ENCODE measurements at places on chromosomes 6 and 20.

DNA sequence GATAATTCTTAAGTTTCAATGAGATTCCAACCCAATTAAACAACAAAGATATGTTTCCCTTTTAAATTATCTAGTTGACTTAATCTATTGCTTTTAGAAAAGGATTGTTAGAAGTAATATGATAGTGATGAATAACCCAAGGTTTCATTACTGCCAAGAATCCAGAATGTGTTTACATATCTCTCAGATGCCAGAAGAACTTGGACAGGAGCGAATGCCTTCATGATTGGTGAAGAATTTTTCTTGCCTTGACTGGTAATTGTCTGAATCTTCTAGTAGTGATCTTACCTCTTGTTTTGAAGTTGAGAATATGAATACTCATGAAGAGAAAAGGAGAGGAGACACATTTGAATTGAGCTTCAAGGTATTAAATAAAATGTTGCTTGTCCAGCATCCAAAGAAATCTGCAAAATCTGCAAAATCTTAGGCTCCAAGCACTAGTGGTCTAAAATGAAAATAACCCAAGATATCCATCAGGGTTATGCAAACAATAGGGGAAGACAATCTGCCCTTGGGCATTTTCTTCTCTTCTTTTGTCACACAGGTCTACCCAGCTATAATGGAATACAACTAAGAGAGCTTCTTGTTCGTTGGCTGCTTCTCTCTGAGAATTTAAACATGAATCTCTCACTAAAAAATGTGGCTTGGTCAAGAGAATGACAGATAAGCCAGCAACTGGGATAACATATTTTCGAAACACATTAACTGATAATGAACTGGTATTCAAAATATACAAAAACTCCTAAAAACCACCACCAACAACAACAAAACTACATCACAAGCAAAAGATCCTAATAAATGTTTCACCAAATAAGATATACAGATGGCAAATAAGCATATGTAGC, 928.9 kb downstream of the EYS start:
- DNase-seq, result no peak

DNA sequence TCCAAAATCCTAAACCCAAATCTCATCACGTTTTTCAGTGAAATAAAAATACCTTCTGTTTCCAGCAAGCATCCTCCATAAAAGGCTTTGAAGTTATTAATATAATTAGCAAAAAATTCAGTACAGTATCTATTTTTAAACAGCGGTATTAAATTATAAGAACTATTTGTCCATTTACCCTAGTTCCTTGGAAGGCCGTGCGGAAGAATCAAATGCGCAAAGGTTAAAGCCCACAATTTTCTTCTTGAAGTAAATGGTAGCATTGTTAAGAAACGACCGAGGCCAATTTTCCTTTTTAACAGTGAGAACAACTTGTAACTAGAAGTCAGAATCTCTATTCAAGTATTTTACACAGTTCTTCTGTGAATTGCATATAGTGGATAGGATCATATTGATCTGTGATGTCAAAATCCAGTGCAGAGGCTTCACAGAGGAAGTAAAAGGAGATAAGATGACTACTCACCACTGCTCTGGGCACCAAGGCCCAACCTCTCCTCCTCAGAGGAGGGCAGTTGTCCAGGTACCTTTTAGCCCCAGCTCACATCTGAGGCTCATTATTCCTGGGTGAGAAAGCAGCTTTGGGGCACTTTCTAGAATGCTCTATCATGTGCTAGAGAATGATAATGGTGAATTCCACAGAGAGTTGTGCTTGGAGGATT, 36.3 kb downstream of the TNFAIP3 start:
- no peak for DNase-seq

- no peak for DNase-seq
Measured at GRCh38 chr6:41464481-41464880, 81.7 kb upstream of the FOXP4 start.

DNA sequence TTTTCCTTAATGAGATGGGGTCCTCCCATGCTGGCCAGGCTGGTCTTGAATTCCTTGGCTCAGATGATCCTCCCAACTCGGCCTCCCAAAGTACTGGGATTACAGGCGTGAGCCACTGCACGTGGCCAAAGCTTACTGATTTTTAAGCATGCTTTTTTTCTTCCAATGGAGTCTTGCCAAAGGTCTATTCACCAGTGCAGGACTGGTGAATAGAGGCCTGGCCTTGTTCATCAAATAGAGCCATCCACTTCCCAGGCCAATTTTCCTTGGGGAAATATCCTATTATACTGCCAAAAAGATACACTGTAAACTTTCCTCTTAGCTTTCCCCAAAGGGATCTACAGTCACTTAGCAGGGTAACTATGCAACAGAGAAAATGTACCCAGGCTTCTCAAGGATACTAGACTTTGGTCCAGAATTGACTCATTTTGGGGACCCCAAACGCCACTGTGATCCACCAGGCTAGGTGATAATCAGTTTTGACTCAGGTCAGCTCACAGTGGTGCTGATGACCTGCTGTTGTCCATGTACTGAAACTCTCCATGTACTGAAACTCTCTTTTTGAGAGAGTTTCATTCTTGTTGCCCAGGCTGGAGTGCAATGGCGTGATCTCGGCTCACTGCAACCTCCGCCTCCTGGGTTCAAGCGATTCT, 91.8 kb downstream of the REPS1 start:
- DNase-seq, result no peak

GRCh38 chr6:33789550-33789895, 593 bp upstream of the LEMD2 start:
- DNase-seq, result no peak

- DNase-seq, result no peak
Measured at GRCh38 chr6:113690281-113691259, 166.6 kb upstream of the MARCKS start.

DNA sequence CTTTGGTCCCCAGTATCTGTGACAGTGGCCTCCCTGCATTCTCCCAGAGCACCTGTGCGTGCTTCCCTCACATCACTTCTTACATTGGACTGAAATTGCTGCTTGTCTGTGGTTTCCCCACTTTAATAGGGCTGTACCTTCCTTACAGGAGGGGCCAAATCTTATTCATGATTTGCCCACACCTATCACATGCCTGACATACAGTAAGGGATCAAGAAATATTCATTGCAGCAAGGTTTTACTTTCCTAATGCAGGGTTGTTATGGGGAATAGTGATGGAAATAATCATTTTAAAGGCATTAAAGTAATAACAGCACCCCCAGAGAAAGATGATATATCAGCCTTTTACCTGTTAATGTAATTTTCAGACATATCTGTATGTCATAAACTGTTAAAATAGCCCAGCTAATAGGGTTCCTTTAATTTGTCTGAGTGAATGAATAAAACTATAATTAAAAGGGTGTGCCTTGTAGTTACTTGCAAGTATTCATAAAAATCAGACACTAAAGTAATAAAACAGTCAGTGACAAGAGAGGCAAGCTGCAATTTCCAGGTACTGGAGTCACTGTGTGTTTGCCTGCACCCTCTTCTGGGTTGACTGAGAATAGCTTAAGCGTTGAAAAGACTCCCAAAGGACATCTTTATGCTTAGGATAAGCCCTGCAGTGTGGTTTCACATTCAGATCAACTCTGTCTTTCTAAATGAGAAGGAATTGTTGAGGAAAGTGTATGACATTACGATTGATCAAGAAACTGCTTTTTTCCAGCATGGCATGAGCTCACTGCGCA, 182.7 kb downstream of the PHACTR1 start:
- DNase-seq, result no peak

Measured in CD4-positive, alpha-beta T cell treated with Interleukin-15 for 4 hours (primary cell).